ENCODE measurements at places on chromosomes 13 and 19. TPM values are rescaled to one million over a fixed set of nuclear protein-coding genes. Genes with fewer than 3 reads are reported as not detected.

Gene UGGT2
- 64.8 TPM for total RNA-seq

Gene EPSTI1
- 4.5 TPM for total RNA-seq

Gene RAP2A
- total RNA-seq, result 51.2 TPM

Gene CRLF1
- total RNA-seq, result 38.4 TPM

- DNase-seq, result no peak
Measured at GRCh38 chr19:18160493-18160970, 7.6 kb downstream of the PIK3R2 start.

GRCh38 chr13:74667656-74668203 lies 533.5 kb upstream of the KLF12 start:
- DNase-seq, result no peak

- DNase-seq, result no peak
Measured at GRCh38 chr19:5782945-5783919, 1.3 kb downstream of the PRR22 start.

DNA sequence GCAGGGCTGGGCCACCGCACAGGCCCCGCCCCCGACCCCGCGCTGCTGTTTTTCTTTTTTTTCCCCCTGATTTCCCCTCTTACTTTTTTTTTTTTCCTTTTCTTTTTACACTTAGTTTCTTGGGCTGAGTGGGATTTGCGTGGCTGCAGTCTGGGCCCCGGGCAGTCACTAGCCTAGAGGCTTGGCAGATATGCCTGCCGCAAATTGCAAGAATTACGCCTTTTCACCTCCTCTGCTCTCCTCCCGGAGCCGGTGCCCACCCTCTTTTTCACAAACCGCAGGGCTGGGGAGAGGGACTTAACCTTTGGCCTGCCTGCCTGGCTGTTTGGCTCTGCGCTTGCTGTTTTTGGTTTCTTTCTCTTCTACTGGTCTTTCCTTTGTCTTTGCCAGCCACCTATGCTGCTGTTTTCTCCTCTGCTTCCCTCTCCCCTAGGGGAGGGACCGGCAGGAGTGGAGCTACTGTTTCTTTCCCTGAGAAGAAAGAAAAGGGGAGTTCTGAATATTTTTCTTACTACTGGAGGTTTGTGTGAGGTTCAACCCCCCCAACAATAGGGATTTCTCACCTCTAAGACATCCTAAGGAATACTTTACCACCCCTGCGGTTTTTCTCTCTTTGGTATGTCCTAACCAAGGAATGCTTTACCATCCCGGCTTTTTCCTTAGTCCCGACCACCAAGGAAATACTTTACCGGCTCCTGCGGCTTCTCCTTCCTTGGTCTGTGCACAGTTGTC lies 11.0 kb downstream of the ZNF552 start:
- DNase-seq, result peak; percentile 64

- no peak for DNase-seq
Measured at GRCh38 chr13:109401891-109402290, 384.5 kb downstream of the IRS2 start.

DNA sequence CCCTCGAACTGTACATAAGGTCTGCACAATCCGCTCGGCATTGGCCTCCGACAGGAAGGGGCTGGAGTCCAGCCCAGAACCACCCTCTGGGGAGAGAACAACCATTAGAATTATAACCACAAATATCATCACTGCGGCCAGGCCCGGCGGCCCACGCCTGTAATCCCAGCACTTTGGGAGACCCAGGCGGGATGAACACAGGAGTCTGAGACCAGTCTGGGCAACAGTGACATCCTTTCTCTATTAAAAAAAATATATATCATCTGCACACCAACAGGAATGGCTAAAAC lies 11.4 kb downstream of the COQ8B start:
- no peak for DNase-seq

- no peak for DNase-seq
Measured at GRCh38 chr19:38035515-38036495, 128.8 kb downstream of the SIPA1L3 start.

GRCh38 chr19:11342429-11342828 lies 3.0 kb upstream of the RAB3D start:
- no peak for DNase-seq

GRCh38 chr19:51203916-51204315 lies 21.0 kb upstream of the CD33 start:
- no peak for DNase-seq

DNA sequence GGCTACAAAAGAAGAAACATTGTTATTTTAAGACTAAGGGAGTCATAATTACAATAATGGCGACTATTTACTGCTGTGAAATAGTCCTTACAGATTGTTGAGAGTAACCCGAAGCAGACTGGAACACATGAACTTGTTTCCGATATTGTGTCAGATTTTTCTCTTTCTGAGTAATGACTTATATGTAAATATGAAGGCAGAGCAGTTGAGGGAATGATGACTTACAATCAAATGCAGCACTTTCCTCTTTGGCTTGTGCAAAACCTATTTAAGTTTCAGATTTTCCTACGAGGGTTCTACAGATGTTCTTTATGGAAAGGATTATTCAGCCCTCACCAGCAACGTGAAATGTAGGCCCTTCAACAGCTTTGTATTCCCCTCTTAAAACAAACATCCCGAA lies 198.6 kb downstream of the RGCC start:
- no peak for DNase-seq
